Hindlimb muscle (tissue), 1 donor: ENCODE measurements at places on chromosomes 2 and 18. TPM values are rescaled to one million over a fixed set of nuclear protein-coding genes. Genes with fewer than 3 reads are reported as not detected.

Gene TNFAIP6
- 9.0 TPM for polyA plus RNA-seq

- DNase-seq, result no peak
Measured at GRCh38 chr18:62452280-62452831, 70.5 kb upstream of the ZCCHC2 start.

- DNase-seq, result no peak
Measured at GRCh38 chr2:126886916-126887280, 11.8 kb upstream of the TEX51 start.

Gene TUBB8B
- polyA plus RNA-seq, result not detected

DNA sequence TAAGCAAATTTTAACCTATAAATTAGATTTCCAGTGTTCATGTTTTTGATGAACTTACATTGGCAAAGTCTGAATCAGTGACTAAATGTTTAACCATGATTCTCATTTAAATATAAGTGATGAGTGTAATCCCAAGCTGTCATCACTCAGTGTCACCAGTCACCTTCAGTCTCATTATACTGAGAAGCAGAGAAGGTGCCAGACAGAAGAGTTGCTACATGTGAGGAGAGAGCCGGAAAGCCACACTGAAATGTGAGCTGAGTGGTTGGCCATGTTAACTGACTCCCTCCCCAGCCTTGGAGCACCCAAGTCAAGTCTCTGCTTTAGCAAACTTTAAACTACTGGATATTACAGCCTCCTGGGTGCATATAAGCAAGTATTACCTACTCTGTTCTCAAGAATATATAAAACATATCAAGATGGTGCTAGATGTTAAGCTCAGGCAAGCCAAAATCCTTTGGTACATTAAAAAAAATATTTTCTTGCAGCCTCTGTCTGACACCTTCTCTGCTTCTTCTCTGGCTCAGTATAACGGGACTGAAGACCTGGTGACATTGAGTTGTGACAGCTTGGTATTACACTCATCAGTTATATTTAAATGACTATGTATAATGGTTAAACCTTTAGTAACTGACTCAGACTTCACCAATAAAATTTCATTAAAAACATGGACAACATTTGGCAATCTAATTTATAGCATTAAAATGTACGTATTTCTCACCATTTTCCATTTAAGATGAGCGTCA, 75.8 kb upstream of the MAP3K20 start:
- no peak for DNase-seq

Gene RANBP2
- polyA plus RNA-seq, result 30.9 TPM

GRCh38 chr2:228629251-228629650, 447.8 kb upstream of the SPHKAP start:
- no peak for DNase-seq

Gene BMP10
- polyA plus RNA-seq, result not detected

DNA sequence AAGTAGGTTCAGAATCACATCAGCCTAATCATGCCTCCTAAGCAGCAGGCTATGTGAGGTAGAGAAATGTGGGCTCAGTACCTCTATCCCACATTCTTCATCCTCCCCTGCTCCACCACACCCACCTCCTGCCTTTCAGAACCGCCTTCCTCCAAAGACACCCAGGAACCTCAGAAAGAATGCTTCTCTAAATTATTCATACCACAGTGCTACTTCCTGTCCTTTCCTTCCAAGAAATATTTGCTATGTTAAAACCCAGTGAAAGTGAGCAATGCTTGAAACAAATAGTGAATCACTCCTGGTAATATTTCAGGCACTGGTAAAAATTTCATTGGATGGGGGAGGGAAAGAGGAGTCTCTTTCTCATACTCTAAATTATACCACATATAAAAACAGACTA, 24.0 kb upstream of the CREB1 start:
- no peak for DNase-seq

GRCh38 chr2:86226070-86226469, 26.8 kb downstream of the MRPL35 start:
- DNase-seq, result no peak

- DNase-seq, result no peak
Measured at GRCh38 chr2:240994171-240994896, 4.1 kb upstream of the SNED1 start.

Gene UGT1A10
- polyA plus RNA-seq, result not detected

Gene POTEI
- 0.04 TPM for polyA plus RNA-seq

- DNase-seq, result no peak
Measured at GRCh38 chr2:85183479-85183878, 50.3 kb downstream of the TCF7L1 start.

- DNase-seq, result no peak
Measured at GRCh38 chr2:221431477-221431876, 140.6 kb downstream of the EPHA4 start.
